ENCODE measurements at places on chromosomes 6 and 20.

DNA sequence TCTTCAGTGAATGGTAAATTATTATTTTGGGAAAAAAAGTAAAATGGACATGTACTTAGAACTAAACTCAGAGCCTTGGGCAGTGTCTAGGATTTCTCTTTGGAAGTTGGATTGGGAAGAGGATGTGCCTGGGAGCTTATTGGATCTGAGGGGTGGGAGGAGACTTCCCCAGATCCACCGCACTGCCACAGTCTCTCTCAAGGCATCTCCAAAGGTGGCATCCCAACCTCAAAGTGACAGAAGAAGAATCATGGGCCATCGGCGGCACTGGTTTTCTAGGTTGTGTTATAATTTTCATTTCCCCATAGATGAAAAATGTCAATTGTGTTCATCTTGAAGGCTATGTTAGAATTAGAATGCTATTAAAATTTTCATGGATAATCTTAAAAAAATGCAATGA, 66.8 kb upstream of the CD93 start:
- DNase-seq = no peak

DNA sequence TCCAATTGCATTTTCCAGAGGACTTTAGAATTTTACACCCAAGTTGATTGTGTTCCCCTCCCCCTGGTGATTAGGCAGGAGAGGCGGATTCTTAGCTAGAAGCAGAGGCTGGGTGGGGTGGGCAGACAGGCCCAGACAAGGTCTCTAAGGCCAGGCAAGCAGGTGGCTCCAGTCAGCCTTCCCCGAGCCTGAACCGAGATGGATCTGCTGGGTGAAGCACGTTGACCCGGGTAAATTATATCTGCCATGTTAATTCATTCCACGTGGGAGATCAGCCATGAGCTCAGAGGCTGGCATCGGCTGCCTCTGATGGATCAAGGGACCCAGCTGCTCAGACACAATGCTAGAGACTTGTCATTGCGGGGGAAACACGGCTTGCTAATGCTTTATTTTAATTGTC, 159.5 kb upstream of the MAFB start:
- DNase-seq = no peak

GRCh38 chr6:160135907-160136655, 14.5 kb downstream of the SLC22A1 start:
- no peak for DNase-seq

DNA sequence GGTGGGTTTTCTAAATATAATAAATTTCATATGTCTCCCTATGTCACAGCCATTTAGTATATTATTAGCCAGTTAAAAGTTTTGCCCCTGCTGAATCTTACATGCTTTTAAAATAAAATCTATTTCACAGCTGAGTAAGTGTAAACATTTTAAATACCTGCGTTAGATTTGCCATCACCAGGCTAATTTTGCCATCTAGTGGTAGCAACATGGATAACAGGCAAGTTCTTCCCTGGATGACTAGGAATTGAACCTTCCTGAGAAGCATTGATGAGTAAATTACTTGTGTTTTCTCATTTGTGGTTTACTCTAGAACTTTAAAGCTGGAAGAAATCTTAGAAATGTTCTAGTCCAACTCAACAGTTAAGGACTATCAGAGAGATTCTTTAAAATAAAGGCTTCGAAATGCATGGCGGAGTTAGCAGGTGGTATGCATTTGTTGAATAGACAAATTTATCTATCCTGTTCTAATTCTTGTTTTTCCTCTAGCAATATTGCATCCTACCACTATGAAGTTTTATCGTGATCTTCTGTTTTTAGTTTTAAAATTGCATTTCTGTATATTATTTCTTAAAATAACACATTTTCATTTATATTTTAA, 2.6 kb downstream of the PRSS35 start:
- no peak for DNase-seq

Measured in T-helper 22 cell (primary cell).